ENCODE measurements at places on chromosomes 6 and 20.

GRCh38 chr20:61685462-61685861 lies 380.2 kb downstream of the TAF4 start:
- no peak for DNase-seq

GRCh38 chr6:138031850-138032249 lies 75.4 kb downstream of the PERP start:
- DNase-seq, result no peak

DNA sequence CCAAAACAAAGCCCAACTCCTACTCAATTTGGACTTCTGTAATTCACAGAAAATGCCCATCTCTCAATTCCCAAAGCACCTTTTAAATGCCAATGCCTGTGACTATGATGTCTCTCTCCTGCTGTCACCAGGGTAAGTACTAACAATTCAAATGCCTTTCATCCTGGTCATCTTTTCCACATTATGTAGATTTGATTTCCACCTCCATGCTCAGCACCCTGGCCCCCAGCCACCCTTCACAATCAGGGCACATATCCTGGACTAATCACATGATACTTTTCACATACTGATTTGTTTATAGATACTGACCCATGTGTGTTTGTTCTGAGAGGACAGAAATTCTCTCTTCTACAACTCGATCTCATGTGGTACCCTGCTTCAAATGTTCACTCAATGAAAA lies 236.3 kb downstream of the PTPRK start:
- no peak for DNase-seq

- DNase-seq, result no peak
These were observed 526.0 kb upstream of the SOX4 start for GRCh38 chr6:21067521-21067920.

- DNase-seq, result no peak
These were observed 7.3 kb downstream of the SNPH start for GRCh38 chr20:1273366-1273765.

GRCh38 chr20:36441027-36441414 lies 100.3 kb upstream of the MYL9 start:
- DNase-seq, result no peak

DNA sequence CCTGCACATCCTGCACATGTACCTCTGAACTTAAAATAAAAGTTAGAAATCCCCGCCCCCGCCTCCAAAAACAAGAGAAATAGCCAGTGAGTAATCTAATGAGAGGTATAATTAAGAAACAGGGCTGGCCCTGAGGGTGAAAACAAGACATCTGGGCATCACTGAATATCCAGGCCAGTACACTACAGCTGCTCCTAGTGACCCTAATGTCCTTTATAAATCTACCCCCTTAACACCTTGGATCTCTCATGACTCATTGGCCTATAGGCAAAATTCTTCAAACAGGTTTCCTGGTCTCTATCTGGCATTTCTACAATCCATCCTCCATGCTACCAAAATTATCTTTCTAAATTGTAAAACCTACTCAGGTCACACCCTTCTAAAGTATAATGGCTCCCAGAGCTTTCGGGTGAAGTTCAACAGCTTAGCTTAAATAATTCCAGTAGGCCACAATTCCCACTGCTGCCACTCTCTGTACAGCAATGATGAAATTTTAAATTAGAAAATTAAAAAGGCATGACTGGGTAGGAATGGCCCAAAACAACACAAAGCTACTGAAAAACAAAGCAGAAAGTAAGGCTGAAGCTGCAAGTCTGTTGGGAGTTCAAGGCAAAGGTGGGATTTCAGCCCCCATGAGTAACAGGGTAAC lies 260.9 kb downstream of the GMDS start:
- no peak for DNase-seq

GRCh38 chr20:11015440-11015839 lies 341.6 kb upstream of the JAG1 start:
- DNase-seq, result no peak

- DNase-seq, result no peak
These were observed 97.9 kb upstream of the UST start for GRCh38 chr6:148648754-148649453.

DNA sequence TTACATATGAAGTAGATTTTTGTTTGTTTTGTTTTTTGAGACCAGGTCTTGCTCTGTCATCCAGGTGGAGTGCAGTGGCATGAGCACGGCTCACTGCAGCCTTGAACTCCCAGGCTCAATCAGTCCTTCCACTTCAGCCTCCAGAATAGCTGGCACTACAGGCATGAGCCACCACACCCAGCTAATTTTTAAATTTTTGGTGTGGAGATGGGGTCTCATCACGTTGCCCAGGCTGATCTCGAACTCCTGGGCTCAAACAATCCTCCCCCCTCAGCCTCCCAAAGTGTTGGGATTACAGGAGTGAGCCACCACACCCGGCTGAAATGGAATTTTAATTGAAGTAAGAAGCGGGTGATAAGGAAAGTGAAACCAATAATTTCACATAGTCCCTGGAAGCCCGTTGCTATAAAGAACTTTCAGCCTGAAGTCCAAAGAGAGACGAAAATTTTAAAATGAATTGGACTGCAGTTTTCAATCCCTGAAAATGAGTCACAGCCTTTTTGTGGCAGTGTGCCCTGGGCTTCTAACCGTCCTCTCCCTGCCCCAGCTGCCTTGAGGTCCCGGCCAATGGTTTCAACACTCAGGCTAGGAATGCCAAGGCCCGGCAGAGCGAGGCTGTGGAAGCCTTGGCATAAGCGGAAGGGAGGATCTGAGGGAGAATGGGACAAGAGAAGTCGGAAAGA lies 757 bp downstream of the RAET1E start:
- DNase-seq, result no peak

DNA sequence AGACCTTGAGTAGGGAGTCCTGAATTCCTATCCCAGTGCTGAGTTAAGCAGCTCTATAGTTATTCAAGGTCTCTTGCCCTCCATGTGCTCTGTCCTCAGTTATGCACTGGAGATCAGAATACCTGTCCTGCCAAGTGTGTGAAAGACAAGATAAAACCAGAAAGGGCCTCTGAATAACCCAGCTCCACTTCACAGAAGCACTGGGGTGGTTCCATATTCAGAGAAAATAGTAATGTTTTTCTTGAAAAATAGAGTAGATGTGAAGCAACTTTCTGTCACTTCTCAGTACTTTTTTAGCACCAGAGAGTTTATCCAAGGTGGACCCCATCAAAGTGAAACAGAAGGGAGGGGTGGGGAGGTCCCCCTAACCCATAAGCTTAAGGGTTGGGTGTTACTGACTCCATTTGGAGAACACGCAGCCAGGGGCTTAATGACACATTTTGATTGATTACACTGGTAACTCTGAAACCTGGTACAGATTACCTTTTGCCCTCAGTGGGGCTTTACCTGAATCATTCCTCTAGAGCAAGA lies 509.8 kb upstream of the JARID2 start:
- DNase-seq, result no peak

- DNase-seq, result no peak
These were observed 121.9 kb downstream of the INSM1 start for GRCh38 chr20:20489648-20490341.

GRCh38 chr6:4125933-4126864 lies 9.2 kb downstream of the ECI2 start:
- no peak for DNase-seq

GRCh38 chr6:159761129-159761872 lies 544 bp upstream of the ACAT2 start:
- DNase-seq, result no peak

DNA sequence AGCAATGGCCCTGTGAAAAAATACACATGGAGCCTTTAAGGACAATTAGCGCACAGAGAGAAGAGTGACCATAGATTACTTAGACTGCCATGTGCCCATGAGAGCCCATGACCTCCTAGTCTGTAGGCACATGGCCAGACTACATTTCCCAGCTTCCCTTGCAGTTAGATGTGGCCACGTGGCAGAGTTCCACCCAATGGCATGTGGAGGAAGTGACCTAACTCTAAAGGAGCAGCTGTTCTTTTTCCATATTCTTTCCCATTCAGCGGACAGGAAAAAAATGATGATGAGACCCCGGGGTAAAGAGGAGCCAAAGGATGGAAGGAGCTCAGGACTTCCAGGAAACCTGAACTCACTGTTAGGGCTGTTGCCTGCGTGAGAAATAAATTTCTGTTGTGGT lies 116.6 kb downstream of the CBLN4 start:
- no peak for DNase-seq

- no peak for DNase-seq
These were observed 118.0 kb upstream of the ASCC3 start for GRCh38 chr6:100999034-100999597.

DNA sequence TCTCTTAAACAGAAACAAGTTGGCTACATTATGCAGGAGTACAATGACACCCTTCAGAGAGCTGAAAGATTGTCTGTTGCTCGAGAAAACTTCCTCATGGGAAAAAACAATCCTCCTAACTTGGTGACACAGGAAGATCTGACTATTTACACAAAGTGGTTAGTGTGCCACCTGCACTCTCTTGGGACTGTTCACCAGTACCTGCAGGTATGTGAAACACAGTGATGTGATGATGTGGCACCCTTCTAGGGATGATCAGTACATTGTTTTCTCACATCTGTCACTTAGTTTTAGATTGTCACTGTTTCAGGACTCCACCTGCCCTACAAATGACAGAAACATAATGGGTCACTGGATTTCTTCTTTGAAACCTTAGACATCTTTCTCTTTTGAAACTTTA lies 101.8 kb downstream of the CEP57L1 start:
- DNase-seq, result no peak

DNA sequence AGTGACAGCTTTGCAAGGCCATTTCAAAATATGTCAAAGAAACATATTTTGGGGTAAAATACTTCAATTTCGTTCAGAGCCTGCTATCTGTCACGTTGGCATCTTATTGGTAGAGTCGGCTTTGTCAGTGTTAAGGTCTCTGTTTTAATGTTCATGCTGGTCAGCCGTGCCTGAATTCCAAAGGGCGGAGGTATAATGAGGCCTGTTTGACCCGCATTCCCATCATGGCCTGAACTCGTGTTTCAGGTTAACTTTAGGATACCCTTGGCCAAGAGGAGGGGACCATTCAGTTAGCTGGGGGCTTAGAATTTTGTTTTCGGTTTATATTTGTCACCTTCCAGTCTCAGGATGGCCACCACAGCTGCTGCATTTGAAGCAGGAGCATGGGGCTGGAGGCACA lies 236.4 kb downstream of the NFATC2 start:
- no peak for DNase-seq

DNA sequence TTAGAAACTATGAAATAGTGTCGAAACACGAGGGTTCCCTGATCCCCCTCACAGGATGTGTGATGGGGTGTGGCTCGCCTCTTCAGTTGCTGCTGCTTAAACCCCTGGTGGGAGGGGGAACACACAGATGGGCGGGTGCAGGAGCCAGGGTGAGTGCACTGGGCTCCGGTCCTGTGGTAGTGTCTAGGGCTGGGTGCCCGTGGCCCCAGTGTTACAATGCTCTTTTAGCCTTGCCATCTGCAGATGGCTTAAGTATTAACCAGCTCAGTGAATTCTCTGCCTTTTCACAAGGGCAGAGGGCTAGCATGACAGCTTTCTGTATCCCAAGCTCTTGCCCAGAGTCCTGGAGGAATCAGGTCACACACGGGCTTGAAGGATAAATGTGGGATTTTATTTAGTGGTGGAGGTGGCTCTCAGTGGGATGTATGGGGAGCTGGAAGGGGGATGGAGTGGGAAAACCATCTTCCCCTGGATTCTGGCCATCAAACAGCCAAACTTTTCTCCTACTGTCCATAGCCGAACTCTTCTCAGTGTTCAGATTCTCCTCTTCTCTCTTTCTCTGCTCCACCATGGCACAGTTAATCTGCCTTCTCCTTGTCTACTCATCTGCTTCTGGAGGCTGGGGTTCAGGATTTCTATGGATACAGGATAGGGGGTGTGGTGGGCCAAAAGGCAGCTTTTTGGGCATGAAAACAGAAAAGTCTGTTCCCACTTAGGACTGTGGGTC lies 659.0 kb downstream of the EPM2A start:
- DNase-seq, result no peak

DNA sequence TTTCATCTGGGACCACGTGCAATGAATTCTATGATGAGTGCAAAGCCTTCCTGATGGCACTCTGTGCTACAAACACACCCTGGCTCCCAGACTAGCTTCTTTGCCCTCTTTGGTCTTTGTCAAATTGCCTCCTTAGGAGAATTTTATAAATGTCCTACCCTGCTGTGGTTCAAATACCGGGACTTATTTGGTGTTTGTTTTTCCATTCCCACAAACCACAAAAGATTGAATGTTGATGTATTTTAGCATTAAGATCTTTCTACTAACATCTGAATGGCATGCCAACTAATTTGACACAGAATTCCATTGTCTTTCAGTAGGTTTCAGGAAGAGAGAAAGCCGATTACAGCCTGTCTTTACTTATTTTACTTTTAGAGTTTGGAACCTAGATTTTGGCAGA lies 424.2 kb upstream of the SLC35B3 start:
- no peak for DNase-seq

DNA sequence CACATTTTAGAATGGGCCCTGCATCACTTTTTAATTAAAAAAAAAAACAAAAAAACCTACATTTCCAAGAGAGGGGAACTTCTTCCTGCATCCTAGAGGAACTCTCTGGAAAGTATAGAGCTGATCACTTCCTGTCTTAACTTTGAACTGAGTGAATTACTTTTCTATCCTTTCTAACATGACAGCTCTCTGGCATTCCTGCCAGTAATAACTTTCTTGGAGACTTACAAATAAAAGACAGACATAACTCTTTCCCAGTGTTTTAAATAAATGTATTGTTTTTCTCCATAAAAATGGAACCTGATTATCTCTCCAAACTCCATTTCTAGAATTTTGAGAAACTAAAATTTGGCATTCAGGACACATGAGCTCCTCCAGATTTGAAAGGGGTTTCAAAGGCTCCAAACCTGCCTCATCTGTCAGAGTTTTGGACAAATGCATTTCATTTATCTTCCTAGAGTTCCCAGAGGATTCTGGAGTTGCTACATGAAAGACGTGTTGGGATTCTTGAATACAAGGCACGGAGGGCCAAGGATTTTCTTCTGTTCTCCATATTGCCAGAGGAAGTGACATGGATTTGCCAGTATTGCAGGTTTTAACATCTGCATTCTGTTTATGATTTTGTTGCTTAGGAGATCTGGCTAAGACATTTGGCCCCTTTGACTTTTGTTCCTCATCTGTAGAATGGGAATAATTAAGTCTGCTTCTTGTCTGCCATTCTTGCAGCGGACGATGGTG lies 2.0 kb upstream of the SMOC2 start:
- no peak for DNase-seq

DNA sequence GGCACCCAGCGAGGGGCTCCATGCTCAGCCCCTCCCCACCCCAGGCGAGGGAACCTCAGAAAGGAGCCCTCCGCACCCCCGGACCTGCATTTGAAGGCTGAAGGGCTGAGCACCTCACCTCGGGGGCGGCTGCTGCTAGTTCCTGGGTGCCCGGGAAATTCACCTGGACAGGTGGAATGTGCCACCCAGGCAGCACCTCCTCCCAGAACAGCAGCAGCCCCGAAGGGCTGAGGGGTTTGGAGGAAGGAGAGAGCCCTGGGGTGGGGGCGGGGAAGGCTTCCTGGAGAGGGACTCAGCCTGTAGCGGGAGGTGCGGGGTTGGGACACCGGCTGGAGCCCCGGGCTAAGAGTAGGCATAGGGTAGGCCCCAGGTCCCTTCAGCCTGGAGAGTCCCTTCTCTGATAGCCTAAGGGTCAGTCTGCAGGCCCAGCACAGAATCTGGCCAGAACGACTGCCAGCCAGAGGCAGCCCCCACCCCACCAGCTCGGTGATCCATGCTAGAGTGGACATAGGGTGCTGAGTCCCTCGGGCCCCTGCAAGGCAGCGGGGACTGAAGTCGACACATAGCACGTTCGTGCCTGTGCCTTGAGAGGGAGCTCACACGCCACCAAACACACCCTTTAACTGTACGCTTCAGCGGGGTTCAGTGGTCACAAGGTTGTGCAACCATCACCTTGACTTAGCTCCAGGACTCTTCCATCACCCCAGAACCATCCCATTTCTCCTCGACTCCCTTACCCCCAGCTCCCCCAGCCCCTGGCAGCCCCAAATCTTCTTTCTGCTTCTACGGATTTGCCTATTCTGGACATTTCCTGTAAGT lies 180.9 kb downstream of the TAF4 start:
- no peak for DNase-seq

Data from activated CD4-positive, alpha-beta T cell treated with anti-CD3 and anti-CD28 coated beads for 24 hours (primary cell).